ENCODE measurements at places on chromosomes 7 and 10.

- peak; percentile 75 for DNase-seq
Measured at GRCh38 chr7:27095897-27096767, at the start of gene HOXA1. TSS of gene HOXA1 (minus strand) at chr7:27096000. CDS start at chr7:27095912, 88 bp downstream.

DNA sequence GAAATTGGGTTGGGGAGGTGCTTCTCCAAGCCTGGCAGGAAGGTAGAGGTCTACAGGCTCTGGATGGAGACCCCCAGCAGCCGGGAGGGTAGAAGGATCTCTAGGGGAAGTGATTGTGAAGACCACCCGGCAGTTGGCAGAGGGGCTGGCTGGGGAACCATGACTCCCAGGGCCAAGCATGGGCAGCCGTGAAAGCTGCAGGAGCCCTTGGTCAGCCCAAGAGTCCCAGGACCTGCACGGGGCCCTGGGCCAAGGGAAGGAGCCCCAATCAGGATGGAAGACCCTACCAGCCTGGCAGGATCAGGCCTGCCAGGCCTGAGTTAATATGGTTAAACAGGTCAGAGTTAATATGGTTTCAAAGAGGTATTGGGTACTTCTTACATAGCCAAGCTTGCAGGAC is 126.3 kb upstream of the NANOS1 start:
- no peak for DNase-seq

DNA sequence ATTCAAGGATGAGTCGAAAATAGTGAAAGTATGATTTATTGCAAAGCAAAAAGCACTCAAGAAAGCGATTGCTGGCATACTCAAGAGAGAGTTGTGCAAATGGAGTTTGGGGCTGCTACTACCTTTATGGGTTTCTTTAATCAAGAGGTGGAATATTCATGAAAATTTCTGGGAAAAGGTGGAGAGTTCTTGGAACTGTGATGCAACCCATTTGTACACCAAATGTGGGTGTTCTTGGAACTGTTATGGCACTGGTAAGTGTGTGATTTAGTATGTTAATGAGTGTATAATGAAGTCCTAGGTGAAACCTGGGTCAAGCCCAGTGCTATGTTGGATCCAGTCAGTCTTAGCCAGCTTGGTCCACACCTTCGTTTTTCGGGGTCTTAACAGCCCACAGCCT is 3.4 kb upstream of the VOPP1 start:
- no peak for DNase-seq

DNA sequence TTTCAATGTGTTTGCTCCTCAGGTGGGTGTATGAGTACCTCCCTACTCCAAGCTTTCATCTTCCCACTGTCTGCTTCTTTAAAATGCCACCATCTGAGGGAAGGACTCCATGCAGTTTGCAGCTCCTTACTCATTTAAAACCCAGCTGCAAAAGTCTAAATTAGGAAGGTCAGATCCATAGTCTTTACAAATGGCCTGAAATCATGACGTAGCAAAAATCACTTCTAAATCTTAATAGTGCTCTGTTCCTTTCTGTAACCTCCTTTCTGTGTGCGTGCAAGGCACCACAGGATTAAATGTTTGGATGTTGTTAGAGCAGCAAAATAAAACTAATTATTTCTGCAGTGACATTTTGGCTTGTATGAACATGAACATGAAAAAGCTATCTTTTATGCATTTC is 366.9 kb upstream of the IGFBP3 start:
- DNase-seq: no peak

GRCh38 chr10:57754803-57755202 is 512.9 kb downstream of the IPMK start:
- no peak for DNase-seq

- DNase-seq: no peak
Measured at GRCh38 chr7:19404912-19405329, 259.7 kb upstream of the FERD3L start.

DNA sequence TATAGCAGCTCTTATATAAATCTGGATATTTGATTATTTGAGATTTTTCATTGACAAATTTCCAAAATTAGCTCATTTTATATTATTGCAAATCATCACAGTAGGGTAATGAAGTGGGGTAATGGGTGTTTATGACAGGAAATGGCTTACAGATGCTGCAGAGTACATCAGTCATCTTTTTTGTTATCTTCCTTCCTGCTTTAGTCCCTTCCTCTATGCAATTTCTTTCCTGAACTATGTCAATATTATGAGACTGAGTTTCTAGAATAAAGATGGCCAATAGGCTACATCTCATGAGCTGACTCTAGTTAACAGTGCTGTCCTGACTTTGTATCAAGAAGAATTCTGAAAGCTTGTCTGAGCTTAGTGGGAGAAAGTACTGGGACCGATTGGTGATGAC is 244.5 kb downstream of the XPNPEP1 start:
- DNase-seq: no peak

DNA sequence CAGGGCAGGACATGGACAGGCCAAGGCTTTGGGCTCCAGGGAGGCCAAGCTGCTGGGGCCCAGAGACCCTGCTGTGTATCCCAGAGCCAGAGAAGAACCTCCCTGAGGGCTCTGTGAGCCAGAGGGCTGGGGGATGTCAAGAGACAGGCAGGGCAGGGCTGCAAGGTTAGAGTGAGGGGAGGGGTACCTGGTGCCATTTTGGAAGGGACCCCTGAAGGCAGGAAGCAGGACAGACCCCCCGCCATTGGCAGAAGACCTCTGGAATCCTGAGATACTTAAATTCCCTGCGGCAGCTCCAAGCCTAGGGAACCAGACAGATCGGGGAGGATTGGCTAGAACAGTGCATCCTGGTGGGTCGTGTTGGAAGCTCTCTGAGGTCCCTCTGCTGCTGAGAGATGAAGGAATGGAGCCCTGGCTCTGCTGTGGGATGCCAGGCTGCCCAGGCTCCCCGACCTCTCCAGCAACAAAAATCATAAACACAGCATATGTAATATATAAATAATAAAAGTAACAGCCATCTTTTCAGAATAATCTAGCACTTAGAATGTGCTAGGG is 75.0 kb downstream of the LHPP start:
- no peak for DNase-seq

- no peak for DNase-seq
Measured at GRCh38 chr7:67463983-67464382, 467.4 kb downstream of the TYW1 start.

- DNase-seq: peak; percentile 14
Measured at GRCh38 chr10:86941991-86942421, 15.4 kb downstream of the MMRN2 start.

GRCh38 chr7:148304456-148304855 is 286.1 kb upstream of the C7orf33 start:
- DNase-seq: no peak

DNA sequence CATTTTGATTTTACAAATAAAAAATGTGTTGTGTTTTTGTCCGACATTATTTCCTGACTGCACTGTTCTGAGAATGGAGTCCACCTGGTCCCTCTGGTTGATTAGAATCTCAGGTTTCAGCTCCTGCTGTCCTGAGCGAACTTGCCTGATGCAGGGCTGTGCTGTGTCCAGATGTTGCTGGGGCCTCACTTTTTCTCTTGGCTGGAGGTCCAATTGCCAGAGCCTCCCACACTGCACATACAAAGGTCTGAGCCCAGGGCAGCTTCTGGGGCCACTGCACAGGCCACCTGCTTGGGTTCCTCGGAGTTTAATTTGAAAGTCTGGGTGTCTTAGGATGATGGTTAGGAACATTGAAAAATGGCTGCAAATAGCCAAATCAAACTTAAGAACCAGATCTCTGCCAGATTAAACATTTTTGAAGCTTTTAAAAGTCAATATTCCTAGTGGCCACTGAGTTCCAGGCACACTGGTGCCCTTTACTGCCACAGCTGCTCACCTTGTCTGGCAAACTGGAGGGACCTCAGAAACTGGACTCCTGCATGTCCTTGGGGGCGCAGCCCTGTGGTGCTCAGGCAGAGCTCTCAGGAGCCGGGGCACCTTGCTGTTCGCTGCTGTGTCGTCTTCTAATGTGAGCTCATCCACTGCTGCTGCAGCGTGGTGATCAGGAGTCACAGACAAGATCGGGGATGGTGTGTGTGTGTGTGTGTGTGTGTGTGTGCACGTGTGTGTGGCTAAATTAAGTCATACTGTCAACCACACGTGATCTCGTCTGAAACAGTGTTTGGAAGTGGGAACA is 75.0 kb downstream of the WDR37 start:
- no peak for DNase-seq

GRCh38 chr10:1022413-1022812 is 3.2 kb downstream of the IDI2 start:
- no peak for DNase-seq

GRCh38 chr10:12376211-12376610 is 26.9 kb downstream of the CAMK1D start:
- no peak for DNase-seq

- DNase-seq: no peak
Measured at GRCh38 chr10:75525646-75526045, 94.2 kb downstream of the LRMDA start.

DNA sequence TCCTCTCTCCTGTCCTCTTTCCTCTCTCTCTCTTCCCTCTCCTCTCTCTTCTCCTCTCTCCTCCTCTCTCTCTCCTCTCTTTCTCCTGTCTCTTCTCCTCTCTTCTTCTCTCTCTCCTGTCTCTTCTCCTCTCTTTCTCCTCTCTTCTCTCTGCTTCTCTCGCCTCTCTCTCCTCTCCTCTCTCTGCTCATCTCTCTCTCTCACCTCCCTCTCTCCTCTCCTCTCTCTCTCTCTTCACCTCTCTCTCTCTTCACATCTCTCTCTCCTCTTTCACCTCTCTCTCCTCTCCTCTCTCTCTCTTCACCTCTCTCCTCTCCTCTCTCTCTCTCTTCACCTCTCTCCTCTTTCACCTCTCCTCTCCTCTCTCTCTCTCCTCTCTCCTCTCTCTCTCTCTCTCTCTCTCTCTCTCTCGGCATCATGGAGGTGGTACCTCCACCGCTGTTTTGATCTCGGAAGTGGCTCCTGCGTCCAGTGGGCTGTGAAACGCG is 30.1 kb downstream of the CFAP46 start:
- DNase-seq: no peak

- DNase-seq: no peak
Measured at GRCh38 chr10:78283069-78283682, 249.5 kb downstream of the RPS24 start.

- no peak for DNase-seq
Measured at GRCh38 chr10:81108516-81109199, 571.0 kb downstream of the SH2D4B start.

DNA sequence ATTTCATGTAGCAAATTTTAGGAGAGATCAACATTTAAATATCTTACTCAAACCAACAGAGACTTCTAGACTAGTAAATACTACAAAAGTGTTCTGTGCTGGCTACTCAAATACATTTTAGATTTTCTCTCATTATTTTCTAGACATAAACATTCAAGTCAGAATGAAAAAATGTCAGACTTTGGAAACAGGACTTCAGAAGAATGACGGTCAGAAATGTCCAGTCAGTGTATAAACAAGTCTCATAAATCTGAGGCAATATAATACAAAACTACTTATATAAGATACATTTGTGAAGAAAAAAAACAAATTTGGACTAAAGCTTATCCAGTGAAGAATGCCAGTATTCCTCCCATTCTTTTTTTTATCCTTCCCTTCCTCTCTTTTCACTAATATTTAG is 25.9 kb downstream of the RNLS start:
- no peak for DNase-seq

GRCh38 chr7:29126804-29127203 is 19.5 kb downstream of the CPVL start:
- no peak for DNase-seq

DNA sequence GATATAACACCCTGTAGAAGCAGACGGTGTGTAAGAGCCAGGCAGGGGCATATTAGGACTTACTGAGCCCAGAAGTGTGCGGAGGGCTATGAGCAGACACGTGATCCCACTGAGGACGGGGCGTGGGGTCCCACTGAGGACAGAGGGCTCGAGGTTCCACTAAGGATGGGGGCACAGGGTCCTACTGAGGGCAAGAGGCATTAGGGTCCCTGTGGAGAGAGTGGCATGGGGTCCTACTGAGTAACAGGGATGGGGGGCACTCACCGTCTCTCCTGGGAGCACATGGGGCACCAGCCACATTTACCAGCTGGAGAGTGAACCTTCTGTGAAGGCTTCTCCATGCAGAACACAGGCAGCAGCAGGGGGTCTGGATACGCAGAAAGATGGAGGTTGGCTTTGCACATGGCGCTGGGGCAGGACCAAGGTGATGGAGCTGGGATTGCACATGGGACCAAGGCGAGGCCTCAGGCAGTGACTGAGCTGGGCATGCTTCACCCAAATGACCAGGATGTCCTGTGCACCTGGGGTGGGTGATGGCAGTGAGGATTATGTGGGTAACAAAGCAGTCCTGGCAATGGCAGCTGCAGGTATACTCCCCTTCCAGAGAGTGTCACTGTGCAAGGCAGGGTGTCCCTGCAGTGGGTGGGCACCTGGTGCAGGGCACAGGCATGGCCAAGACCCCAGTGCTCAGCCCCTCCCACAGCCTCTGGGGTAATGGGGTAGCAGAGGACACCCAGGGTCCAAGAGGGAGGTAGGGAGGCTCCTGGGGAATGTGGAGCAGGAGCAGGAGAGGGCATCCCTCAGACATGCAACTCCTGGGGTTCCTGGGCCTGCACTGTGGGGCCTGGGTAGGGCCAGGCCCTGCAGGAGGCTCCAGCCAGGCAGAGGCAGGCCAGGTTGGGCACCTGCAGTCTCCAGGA is 278.1 kb downstream of the TCERG1L start:
- no peak for DNase-seq

DNA sequence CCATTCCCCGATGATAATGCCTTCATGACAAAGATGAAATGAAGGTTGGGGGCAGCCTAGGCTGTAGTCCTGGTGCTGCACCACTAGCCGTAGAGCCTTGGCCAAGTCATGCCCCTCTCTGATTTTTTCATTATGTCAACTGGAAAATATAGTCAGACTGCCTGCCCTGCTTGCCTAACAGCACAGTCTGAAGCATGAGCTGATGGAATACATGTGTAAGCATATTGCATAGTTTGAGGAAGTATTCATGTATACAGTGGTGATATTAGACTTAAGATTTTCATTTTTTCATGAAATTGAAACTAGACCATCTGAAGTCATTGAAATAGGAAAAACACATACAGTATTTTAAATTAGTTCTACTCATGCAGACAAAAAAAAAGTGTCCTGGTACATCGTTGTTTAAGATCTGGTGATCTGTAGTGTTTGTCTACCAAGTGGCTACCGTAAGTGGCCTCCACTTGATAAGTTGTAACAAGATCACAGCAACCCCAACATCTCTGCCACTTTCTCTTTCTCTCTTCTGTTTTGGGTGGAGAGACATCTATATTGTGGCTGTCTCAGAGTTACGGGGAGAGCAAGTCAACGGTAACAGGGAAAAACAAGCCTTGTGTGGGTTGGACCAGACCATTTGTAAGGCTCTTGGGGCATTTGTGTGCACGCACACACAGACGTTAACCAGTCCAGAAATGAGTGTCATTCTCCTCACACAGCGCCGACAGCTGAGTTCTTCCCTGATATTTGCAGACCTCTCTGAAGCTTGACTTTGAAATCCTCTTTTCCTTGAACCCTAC is 716.6 kb upstream of the GALNT17 start:
- DNase-seq: no peak

- no peak for DNase-seq
Measured at GRCh38 chr7:100827330-100828226, at the start of gene EPHB4. TSS of gene EPHB4 (minus strand) at chr7:100827523. CDS start at chr7:100827030, 493 bp downstream.

GRCh38 chr7:40795607-40796006 is 660.8 kb downstream of the SUGCT start:
- DNase-seq: no peak

- peak; percentile 76 for DNase-seq
Measured at GRCh38 chr10:3542185-3542611, 242.8 kb downstream of the KLF6 start.

All from tibial artery (tissue), 4 donors.